ENCODE measurements at places on chromosomes 7 and 10. TPM values are rescaled to one million over a fixed set of nuclear protein-coding genes. Genes with fewer than 3 reads are reported as not detected.
A peak's percentile ranks its signal among the peaks of the same experiment; 100 is the strongest.

DNA sequence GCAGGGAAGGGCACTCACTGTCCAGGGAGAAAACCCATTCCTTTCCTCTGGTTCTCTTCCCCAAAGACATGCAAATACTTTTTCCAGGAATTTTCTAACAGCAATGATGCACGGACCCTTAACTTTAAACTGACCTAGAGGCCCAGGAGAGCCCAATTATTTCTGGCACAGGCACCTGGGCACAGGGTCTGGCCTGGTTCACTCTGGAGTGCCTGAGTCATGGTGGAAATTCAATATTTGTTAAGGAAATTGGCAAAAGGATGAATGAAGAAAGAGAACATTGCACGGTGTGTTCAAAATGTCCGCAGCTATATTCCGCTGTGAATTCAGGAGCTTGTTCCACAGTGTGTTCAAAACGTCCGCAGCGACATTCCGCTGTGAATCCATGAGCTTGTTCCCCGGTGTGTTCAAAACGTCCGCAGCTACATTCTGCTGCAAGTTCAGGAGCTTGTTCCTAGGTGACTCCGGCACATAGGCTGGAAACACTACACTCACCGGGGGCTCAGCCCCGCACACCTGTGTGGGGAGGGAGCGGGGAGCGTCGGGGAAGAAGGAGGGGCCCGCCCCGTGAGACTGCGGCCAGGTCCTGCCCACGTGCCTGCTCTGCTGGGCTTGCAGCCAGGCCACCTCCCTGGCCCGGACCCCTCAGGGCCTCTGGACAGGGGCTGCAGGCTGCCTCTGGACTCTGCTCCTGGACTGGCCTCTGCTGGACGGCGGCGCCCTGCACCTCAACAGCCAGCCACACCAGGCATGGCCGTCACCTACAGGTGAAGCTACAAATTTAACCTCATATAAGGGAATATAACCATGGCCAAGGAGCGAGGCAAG is 72.0 kb upstream of the FAM20C start:
- DNase-seq = no peak

GRCh38 chr10:25226775-25227682 is 52.2 kb downstream of the GPR158 start:
- peak; percentile 17 for DNase-seq

DNA sequence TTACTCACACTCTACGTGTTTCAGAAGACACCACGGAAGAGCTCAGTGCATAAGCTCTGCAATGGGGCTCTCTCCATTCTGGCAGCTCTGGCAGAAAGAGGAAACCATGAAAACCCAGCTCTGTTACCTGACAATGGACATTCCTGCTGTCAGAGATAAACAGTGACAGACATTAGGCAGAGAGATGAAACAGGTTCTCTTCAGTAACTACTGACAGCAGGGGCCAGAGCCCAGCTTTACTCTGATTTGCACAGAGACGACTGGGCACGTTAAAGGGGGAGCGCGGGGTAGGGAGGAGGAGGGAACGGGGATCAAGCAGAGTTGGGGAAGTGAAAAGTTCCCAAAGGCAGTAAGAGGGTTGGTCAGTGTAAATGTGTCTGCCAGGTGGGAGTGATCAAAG is 206.1 kb downstream of the RAMP3 start:
- DNase-seq = no peak

- DNase-seq = peak; percentile 87
Measured at GRCh38 chr7:48084727-48085432, 4.2 kb upstream of the UPP1 start.

DNA sequence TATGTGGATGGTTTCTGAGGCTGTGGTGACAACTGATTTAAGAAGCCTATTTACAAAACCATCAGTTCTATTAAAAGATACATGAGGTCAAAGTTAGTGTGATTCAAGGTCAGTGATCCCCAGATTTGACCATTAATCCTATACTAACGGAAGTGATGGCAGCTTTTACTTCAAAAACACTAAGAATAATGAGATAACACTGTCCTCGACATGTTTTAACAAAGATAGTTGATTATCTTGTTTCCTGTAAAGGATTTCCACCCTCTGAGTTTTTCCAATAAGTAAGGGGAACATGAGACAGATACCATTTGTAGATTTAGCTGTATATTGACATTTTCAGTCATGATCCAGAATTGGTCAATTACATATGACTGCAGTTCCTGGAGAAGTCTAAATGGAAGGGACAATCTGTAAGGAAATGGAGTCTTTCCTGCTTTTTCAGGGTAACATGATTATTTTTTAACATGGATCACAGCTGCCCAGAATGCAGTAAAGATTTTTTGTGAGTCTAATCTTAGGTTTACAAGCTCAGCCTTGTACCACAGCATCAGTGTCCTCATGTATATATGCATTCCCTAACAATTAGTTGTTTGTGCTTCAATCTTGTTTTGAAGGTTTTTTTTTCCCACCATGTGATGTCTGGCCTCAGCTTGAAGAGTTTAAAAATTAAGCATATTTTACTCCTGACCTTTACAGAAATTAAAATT is 188.0 kb downstream of the PPP1R9A start:
- no peak for DNase-seq

GRCh38 chr10:63763744-63764143 is 242.5 kb downstream of the REEP3 start:
- no peak for DNase-seq

GRCh38 chr10:91555455-91555854 is 77.4 kb downstream of the PPP1R3C start:
- no peak for DNase-seq

- no peak for DNase-seq
Measured at GRCh38 chr10:69657430-69657829, 27.4 kb downstream of the FAM241B start.

DNA sequence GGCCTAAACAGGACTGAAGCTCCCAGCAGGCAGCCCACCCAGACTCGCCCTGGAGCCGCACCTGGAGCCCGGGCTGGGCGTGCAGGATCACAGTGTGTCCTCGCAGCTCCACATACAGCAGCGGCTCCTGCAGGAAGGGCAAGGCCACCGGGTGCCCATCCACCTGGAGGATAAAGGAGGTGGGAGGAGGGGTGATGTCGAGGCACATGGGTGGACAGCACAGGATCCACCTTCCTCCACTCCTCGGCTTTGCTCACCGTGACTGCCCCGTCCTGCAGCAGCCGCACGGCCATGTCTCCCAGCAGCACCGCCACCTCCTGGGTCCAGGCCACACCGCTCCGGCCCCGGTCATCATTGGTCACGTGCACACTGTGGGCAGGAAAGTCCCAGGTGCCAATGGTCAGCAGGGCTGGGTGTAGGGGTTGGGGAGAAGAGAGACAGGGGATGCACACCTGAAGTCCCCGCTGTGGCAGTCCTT is 16.8 kb downstream of the ATP6V1F start:
- DNase-seq = no peak

GRCh38 chr7:33853361-33854062 is 51.8 kb upstream of the BMPER start:
- no peak for DNase-seq

GRCh38 chr10:129033340-129033739 is 433.7 kb upstream of the MGMT start:
- DNase-seq = no peak

DNA sequence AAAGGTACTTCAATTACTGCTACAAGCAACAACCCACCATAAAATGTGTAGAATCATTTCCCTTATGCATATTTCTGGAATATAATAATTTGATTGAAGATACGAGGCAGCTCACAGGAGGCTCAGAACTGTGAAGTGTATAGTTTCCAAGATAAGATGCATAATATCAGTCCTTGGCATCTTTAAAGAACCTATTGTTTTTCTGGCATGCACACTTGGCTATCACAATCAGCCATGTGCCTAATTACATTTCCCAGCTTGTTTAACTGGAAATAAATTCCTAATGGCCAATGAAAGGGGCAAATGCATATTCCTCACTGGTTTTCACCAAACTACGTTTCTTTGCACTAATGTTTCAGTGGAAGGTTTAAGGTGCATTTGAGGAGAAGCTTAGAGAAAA is 83.4 kb upstream of the LRRC18 start:
- DNase-seq = no peak

DNA sequence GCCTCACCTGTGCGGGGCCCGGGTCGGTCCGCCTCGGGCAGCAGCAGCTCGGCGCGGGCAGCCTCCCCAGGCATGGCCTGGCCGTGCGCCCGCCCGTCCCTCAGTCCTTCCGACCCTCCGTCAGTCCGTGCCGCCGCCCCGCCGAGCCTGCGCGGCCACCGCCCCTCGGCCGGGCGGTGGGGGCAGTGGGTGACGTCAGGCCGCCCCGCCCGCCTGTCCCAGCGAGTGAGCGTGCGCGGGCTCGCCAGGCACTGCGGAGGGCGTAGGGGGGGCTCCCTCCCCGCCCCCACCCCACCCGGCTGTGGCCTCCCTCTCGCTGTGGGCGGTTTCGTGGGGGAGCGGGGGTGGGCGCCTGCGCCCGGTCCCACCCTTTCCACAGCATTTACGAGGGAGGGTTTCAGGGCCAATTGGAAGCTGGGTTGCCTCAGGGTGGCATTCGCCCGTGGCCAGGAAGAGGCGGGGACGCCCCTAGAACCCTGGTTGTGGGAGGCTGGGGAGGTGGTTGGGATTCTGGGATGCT is at the start of gene NACAD:
Gene NACAD, minus strand, starts transcription at position 149 of the 520 bp plus-strand sequence. Its CDS starts 75 bp downstream, at position 74.
- no peak for DNase-seq

Gene COL13A1
- not detected for total RNA-seq

Gene ANKRD2
- total RNA-seq = not detected

Gene SPDYE16
- total RNA-seq = 0.18 TPM

Gene TAS2R5
- total RNA-seq = 0.91 TPM

Gene ACTL6B
- total RNA-seq = not detected

Gene MYO1G
- 572 TPM for total RNA-seq

Gene C10orf62
- total RNA-seq = not detected

Gene CD36
- not detected for total RNA-seq

Measured in activated CD4-positive, alpha-beta memory T cell treated with anti-CD3 and anti-CD28 coated beads, Interleukin-2, amount 10 ng/mL, durations not matched to agents 7 days and 5 days (primary cell).